ENCODE measurements at places on chromosomes 7 and 10.

- DNase-seq, result no peak
These were observed 36.6 kb downstream of the PRKAG2 start for GRCh38 chr7:151840088-151840910.

DNA sequence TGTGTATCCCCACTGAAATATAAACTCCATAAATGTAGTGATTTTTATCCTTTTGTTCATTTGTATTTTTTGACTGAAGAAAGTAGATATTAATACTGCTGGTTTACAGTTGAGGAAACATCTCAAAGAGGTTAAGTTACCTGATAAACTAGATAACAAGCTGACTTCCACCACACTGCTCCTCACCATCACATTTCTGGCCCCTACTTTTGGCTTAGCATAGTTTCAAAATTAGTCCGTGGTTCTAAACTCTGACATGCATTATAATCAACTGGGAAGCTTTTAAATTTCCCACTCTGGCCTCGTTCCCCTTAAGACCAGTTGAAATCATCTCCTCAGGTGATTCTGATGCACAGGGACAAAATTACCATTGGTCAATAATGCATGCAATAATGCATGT, 43.5 kb downstream of the ANKIB1 start:
- DNase-seq, result no peak

DNA sequence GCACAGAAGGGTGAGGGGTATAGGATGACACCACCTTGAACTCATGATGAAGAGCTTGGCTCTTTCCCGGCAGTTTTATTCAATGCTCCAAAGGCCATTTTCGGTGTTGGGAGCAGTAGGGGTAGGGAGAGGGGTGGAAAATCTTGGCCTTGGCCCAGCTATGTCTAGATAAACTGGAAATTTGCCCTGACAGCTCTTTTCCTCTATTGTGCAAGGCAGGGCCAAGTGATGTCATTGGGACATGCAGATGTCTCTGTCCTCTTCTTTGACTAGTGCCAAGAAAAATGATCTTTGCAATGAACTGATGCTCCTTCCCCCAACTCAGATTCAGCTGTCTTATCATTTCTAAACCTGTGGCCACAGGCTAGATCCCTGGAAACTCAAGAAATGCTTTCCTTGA, 27.7 kb upstream of the PRKCQ start:
- DNase-seq, result no peak

DNA sequence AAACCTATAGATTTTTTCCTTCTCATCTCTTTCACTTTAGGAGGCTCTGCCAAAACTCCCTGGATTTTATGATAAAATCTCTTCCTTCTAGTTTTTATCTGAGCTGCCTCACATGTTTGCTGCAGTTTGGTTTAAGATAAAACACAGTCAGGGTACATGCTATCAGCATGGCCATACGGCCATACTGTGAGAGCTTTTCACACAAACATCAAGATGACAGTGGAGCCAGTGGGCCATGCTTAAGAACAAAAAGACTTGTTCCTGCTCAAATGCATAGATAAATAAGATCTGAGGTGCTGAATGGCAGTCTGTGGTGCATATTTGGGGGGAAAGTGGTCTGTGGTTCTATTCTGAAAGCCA, 91.0 kb downstream of the ELMO1 start:
- DNase-seq, result no peak

DNA sequence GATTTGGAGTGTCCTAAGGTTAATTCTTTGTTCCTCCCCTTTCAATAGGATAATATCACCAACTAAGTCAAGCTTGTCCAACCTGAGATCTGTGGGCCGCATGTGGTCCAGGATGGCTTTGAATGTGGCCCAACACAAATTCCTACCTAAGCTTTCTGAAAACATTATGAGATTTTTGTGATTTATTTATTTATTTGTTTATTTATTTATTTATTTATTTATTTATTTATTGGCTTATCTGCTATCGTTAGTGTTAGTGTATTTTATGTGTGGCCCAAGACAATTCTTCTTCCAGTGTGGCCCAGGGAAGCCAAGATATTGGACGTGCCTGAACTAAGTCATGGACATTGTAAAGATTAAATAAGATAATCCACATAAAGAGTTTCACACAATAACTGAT, 446.0 kb downstream of the PARD3 start:
- no peak for DNase-seq

- DNase-seq, result no peak
These were observed 584.9 kb upstream of the COBL start for GRCh38 chr7:51901489-51901840.

DNA sequence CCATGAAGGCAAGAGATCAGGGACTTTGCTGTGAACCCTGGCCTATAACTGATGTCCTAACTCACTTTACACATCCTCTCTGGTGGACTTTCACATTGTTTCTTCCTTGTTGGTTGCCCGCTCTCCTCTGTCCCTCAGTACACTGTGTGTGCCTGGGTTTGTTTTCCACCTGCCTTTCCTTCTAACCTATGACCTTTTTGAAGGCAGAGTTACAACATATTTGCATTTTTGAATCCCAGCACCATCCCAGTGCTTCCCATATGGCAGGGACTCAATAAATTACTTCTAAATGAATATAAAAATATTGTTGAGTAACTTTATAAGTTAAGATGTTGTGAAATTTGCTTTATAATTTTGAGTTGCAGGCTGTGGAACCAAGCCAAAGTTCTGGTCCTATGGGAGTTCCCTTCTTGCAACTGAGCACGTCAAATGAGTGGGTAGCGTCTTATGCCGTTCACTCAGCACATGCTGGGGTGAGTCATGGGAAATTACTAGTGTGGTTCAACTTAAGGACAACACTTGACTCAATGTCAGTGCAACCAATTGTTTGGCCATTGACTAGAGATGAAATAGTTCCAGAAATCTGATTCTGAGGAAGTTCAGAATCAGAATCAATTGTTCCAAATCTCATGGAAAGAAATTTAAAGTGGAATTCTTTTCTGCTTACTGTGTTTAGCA, 250.9 kb downstream of the TWIST1 start:
- DNase-seq, result no peak

- DNase-seq, result no peak
These were observed 46.3 kb downstream of the PLEKHA8 start for GRCh38 chr7:30074422-30075030.

GRCh38 chr7:25777969-25778708, 373.9 kb upstream of the NFE2L3 start:
- DNase-seq, result no peak

GRCh38 chr10:128187788-128188185, 61.6 kb upstream of the MKI67 start:
- no peak for DNase-seq

GRCh38 chr7:101216860-101217387, 457 bp downstream of the PLOD3 start:
- no peak for DNase-seq

Measured in renal cortex interstitium (tissue), 15 donors.